ENCODE measurements at places on chromosomes 6 and 20. TPM values are rescaled to one million over a fixed set of nuclear protein-coding genes. Genes with fewer than 3 reads are reported as not detected.

DNA sequence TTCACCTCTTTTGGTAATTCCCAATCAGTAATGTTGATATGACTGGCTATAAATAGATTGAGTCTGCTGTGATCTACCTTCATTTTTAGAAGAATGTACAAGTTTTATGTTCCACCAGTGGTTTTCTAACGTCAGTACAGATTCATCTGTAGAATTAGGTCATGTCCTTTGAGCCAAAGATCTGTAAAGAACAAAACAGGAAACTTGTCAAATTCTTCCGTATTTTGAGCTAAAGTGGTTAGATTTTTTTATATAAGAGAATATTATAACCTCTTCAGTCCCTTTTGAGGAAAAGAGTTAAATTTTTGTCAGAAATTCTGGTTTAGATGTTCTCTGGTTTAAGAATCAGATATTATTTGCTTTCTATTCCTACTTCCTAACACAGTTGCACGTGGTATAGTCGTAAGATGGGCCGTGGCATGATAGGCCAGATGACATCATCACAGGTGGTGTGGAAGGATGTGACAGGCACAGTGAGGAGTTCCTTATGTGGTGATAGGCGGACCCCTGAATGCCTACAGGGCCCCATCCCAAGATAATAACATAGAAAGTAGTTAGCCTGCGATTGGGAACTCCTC is 62.3 kb downstream of the SNX9 start:
- no peak for DNase-seq
- no peaks in the 10 kb centered on the region for H3K4me1 ChIP-seq
- no peak overlapping the region for H3K4me3 ChIP-seq
- H3K36me3 ChIP-seq: no peaks in the 10 kb centered on the region
- no peak overlapping the region for H3K27ac ChIP-seq

DNA sequence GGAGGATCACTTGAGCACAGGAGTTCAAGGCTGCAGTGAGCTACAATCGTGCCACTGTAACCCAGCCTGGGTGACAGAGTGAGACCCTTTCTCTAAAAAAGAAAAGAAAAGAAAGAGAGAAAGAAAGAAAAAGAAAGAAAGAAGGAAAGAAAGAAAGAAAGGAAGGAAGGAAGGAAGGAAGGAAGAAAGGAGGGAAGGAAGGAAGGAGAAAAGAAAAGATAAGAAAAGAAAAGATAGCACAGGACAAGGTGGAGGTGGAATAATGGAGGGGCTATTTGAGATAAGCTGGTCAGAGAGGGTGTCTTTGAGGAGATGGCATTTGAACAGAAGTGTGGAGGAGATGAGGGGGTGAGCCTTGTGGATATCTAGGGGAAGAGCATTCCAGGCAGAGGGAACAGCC is 2.7 kb upstream of the PDRG1 start:
- H3K27ac ChIP-seq: no peak overlapping the region
- no peak overlapping the region for H3K4me3 ChIP-seq
- peaks cover 6% of the 10 kb centered on the region for H3K4me1 ChIP-seq
- H3K27me3 ChIP-seq: no peaks in the 10 kb centered on the region
- DNase-seq: no peak
- H3K36me3 ChIP-seq: no peaks in the 10 kb centered on the region

DNA sequence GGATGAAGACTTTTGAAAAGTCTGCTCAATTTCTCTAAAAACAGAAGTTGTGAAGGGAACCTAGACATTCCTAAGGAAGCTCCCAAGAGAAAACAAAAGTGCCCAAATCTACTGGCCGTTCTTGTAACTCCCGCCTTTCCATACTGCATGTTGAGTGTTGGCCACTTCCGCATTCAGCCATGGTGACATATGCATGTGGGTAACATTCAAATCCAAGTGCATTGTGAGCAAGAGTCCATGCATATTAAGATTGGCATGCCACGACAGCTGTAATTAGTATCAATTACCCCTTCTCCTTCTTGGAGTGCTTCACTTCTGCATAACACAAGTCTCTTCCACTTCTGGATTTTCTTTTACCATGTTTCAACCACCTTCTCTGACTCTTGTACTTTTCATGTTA is 8.4 kb downstream of the SLC35D3 start:
- no peak overlapping the region for H3K27ac ChIP-seq
- no peaks in the 10 kb centered on the region for H3K36me3 ChIP-seq
- H3K4me3 ChIP-seq: no peak overlapping the region
- H3K27me3 ChIP-seq: no peaks in the 10 kb centered on the region
- no peak for DNase-seq

DNA sequence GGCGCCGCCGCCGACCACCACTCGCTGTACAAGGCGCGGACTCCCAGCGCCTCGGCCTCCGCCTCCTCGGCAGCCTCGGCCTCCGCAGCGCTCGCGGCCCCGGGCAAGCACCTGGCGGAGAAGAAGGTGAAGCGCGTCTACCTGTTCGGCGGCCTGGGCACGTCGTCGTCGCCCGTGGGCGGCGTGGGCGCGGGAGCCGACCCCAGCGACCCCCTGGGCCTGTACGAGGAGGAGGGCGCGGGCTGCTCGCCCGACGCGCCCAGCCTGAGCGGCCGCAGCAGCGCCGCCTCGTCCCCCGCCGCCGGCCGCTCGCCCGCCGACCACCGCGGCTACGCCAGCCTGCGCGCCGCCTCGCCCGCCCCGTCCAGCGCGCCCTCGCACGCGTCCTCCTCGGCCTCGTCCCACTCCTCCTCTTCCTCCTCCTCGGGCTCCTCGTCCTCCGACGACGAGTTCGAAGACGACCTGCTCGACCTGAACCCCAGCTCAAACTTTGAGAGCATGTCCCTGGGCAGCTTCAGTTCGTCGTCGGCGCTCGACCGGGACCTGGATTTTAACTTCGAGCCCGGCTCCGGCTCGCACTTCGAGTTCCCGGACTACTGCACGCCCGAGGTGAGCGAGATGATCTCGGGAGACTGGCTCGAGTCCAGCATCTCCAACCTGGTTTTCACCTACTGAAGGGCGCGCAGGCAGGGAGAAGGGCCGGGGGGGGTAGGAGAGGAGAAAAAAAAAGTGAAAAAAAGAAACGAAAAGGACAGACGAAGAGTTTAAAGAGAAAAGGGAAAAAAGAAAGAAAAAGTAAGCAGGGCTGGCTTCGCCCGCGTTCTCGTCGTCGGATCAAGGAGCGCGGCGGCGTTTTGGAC is 2.0 kb downstream of the SOX4 start:
- no peaks in the 10 kb centered on the region for H3K27me3 ChIP-seq
- H3K4me1 ChIP-seq: 0 out of 2 replicates have a peak, but pooled peaks cover 5% of the 10 kb centered on the region
- no peaks in the 10 kb centered on the region for H3K36me3 ChIP-seq
- peak overlapping the region; percentile 89 for H3K27ac ChIP-seq
- H3K4me3 ChIP-seq: peak overlapping the region; percentile 88

Gene ARMC12
- total RNA-seq: 1.0 TPM

- no peak overlapping the region for H3K27ac ChIP-seq
- peaks cover 6% of the 10 kb centered on the region for H3K4me1 ChIP-seq
- H3K27me3 ChIP-seq: no peaks in the 10 kb centered on the region
- H3K4me3 ChIP-seq: no peak overlapping the region
- no peaks in the 10 kb centered on the region for H3K36me3 ChIP-seq
- DNase-seq: no peak
Observed at GRCh38 chr6:52424513-52424912, 4.4 kb downstream of the EFHC1 start.

- no peak overlapping the region for H3K27ac ChIP-seq
- no peaks in the 10 kb centered on the region for H3K36me3 ChIP-seq
- no peaks in the 10 kb centered on the region for H3K27me3 ChIP-seq
- no peaks in the 10 kb centered on the region for H3K4me1 ChIP-seq
- DNase-seq: no peak
Observed at GRCh38 chr6:169960003-169960344, 208.6 kb downstream of the ERMARD start.

Gene RHAG
- total RNA-seq: 0.32 TPM

DNA sequence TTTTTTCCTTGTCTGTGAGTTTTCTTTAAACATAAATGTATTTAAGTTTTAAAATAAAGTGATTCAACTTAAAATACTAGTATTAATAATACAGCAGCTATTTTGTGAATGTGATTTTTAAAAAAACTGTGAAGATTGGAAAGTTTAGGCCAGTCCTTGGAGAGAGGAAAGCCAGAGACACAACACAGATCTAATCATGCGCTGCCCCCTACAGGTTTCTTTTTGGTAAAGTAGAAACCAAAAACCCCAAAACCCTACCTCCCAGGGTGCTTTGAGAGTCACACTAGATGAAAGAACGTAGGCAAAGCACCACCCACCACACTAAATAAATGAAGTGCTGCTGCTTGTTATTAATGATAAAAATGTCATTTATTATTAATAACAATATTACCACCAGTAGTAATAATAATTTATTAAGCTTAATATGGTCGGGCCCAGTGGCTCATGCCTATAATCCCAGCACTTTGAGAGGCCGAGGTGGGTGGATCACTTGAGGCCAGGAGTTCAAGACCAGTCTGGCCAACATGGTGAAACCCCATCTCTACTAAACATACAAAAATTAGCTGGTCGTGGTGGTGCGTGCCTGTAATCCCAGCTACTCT is 33.7 kb downstream of the SLC9A8 start:
- no peak overlapping the region for H3K27ac ChIP-seq
- H3K36me3 ChIP-seq: peaks cover 6% of the 10 kb centered on the region
- H3K27me3 ChIP-seq: no peaks in the 10 kb centered on the region
- H3K4me1 ChIP-seq: peaks cover 4% of the 10 kb centered on the region

Data from GM12878 (cell line).